CD4-positive, alpha-beta T cell (primary cell): ENCODE measurements at places on chromosomes 6 and 20. TPM values are rescaled to one million over a fixed set of nuclear protein-coding genes. Genes with fewer than 3 reads are reported as not detected.

Gene KIFC1
- total RNA-seq = 1.2 TPM

- no peak for DNase-seq
Measured at GRCh38 chr20:45507011-45507820, 8.2 kb downstream of the SPINT3 start.

GRCh38 chr6:22071270-22072041, 225.4 kb downstream of the PRL start:
- no peak for DNase-seq

GRCh38 chr20:51500936-51501335, 41.6 kb downstream of the NFATC2 start:
- DNase-seq = peak; percentile 55

Gene ATAT1
- 4.1 TPM for total RNA-seq

Gene CGA
- total RNA-seq = not detected

Gene FAM83C
- total RNA-seq = not detected

DNA sequence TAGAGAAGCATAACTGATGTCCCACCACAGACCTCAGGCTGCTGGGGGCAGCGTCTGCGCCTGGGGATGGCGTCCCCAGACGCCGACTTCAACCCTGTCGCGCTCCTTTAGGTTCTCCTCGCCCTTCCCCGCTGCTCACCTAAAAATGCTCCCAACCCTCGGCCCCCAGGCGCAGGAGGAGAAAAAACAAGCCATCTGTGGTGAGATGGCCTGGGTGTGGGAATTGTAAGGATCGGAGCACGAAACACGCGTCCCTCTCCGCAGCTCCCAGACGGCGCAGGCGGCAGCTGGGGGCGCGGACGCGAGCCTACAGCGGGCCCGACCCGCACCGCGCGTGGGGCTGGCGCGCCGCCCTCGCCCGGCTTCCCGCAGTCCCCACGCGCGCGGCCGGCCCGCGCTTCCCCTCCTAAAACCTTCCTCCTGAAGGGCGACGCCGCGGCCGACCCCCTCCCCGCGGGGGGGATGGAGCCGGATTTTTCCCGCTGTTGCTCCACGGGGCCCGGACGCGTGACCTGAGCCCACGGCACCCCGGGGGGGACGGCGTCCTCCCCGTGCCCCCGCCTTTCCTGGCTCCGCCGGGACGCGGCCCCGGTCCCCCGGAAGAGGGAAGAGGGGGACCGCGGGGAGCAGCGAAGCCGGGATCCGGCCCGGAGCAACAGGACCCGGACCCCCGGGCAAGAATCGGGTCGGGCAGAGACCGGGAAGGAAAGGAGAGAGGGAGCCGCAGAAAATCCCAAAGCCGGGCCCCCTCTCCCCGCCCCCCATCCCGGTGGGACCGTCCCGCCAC, 611 bp downstream of the EPB41L2 start:
- peak; percentile 36 for DNase-seq

Gene GPLD1
- 0.59 TPM for total RNA-seq

DNA sequence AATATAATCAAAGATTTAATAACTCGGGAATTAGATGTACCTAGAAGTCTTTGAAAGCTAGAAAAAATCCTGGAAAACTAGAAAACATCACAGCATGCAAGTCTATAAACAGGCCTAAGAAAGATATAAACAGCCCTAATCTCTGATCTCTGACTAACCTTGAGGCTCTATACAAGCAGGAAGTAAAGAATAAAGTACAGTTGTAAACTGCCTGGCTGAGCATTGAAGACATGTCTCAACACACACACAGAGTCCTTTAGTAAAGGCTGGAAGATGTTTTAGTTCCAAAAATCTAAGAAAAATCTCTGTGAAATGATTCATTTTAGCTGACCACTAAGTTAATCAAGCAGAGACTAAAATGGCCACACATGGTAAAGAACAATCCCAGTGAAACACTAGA, 774.5 kb downstream of the EYS start:
- DNase-seq = no peak

Gene ADAM33
- not detected for total RNA-seq

GRCh38 chr6:94680669-94681212, 896.6 kb upstream of the MANEA start:
- no peak for DNase-seq

GRCh38 chr20:50191065-50191543, 474 bp downstream of the CEBPB start:
- peak; percentile 60 for DNase-seq

GRCh38 chr6:137086031-137086430, 41.3 kb upstream of the IL20RA start:
- no peak for DNase-seq

GRCh38 chr20:47725248-47725973, 59.9 kb downstream of the SULF2 start:
- peak; percentile 70 for DNase-seq

Gene GPR6
- total RNA-seq = not detected

Gene GTPBP2
- total RNA-seq = 33.9 TPM

- DNase-seq = no peak
Measured at GRCh38 chr6:3999800-4000661, 78.9 kb downstream of the FAM217A start.

- no peak for DNase-seq
Measured at GRCh38 chr6:75842191-75842590, 93.2 kb downstream of the MYO6 start.

- peak; percentile 93 for DNase-seq
Measured at GRCh38 chr20:24027229-24027628, 38.6 kb upstream of the GGTLC1 start.
